Activated CD4-positive, alpha-beta T cell treated with anti-CD3 and anti-CD28 coated beads for 48 hours (primary cell): ENCODE measurements at places on chromosomes 13 and 19.
A peak's percentile ranks its signal among the peaks of the same experiment; 100 is the strongest.

- no peak for DNase-seq
Observed at GRCh38 chr19:16025108-16026101, 50.9 kb upstream of the TPM4 start.

GRCh38 chr13:106373304-106373988 is 162.0 kb downstream of the EFNB2 start:
- DNase-seq: no peak

DNA sequence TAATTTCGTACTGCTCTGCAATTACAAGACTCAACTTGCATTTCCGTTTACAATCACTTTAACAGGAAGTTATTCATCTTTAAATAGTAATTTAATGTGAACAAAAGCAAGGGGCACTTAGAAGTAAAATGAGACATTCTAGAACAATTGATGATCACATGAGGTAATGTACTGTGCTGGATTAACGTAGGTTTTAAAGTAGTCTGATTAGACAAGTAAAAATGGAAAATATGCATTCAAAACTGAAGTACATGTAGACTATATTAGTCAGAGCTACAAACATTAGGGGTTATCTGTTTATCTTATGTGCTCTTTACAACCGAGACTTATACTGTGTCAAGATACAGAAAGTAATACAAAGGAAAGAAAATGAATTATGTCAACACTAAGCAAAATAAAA is 1528.0 kb downstream of the SLITRK5 start:
- DNase-seq: no peak

DNA sequence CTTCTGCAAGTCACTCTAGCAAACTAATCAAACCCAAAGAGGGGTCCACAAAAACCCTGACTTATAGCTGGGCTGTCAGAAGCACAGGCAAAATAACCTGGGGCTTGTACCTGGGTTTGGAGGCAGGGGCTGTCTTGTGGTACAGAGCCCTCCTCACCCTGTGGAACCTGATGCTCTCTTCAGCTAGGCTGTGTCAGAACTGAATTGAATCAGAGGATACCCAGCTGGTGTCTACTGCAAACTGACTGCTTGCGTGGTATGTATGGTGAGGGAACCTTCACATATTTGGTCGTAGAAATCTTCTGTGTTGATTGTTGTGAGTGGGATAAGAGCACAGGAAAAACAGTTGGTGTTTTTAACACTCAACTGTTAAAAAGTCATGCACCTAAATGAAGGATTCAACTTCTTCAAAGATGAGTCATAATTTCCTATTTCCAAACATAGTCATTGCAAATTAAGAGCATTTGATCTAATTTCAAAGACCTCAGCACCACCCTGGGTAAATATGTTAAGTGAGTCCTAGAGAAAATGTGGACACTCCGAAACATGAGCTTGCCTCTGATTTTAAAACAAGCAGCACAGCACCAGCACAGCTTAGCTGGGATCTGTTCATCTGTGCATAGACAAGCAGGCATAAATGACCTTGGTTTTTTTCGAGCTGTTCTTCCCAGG is 840.2 kb downstream of the UQCRFS1 start:
- no peak for DNase-seq

DNA sequence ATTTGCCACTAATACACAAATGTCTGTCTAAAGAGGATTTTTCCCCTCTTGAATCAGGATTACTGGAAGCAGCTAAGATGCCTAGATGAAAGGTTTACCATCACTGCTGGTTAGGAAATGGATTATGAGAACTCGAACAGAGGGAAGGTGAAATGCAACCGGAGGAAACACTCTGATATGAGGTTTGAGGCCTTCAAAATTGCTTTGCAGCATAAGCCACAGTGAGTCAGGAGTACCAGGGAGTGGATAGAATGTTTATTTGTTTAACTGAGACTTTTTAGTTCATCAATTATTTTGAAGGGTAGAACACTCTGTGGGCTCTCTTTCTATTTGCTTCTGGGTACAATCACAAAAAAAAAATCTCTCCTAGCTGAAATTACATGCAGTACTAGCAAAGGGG is 18.1 kb downstream of the CDADC1 start:
- DNase-seq: no peak

- DNase-seq: no peak
Observed at GRCh38 chr13:68759617-68760016, 1348.0 kb upstream of the ATXN8OS start.

DNA sequence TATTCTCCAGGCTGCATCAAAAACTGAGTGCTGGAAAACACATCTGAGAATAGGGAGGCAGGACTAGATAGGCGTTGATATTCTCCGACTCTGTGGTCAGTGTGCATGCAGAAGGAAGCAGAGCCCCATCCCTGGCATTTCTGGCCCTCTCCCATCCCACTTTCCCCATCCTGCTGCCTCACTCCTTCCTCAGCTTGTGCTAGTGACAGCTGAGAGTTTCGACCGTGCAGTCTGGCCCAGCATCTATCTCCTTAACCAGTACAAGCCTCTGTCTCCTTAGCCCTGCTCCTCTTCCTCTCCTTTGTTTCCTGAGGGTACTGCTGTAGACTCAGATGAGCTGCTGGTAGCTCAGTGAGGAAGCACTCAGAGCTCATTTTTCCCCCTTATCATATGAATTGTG is 163.2 kb downstream of the SUCLA2 start:
- no peak for DNase-seq

GRCh38 chr13:68185444-68186141 is 955.5 kb upstream of the PCDH9 start:
- DNase-seq: no peak

DNA sequence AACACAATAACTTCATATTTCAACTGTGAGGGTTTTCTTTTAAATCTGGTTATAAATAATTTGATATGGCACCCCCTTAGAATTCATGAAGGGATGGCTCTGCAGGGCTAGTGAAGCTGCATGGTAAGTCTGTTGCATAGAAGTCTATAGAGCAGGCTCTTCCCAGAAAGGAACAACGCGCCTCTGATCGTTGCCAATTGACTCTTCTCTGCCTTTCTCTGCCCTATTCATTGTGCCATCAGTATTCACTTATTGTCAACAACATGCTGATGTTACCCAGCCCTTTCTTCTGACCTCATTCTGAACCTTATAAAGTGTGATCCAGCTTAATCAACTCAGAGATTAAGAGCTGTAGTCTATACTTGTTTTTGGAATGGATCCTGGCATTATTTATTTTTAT is 16.3 kb upstream of the DCT start:
- no peak for DNase-seq

GRCh38 chr19:40381321-40381720 is 8.7 kb downstream of the HIPK4 start:
- DNase-seq: no peak

GRCh38 chr19:34269489-34269888 is 15.1 kb downstream of the GARRE1 start:
- no peak for DNase-seq

DNA sequence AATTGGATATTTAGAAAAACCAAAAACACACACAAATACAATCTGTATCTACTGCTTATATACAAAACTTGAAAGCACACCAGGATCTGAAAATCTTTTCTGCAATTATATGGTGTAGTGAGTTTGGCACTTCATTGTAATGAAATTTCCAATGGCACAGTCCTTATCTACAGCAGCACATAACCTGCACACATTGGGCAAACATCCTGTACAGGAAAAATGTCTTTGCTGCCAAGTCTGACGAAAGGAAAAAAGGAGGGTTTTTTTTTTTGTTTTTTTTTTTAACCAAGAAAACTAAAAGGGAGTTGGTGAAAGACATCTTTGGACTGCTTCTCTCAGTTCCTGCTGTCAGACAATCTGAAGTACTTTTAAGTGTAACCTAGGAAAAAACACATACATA is 107.8 kb downstream of the FOXO1 start:
- no peak for DNase-seq

- DNase-seq: no peak
Observed at GRCh38 chr13:113882267-113882630, 18.4 kb upstream of the GAS6 start.

GRCh38 chr13:70985371-70985770 is 877.1 kb upstream of the KLHL1 start:
- no peak for DNase-seq

DNA sequence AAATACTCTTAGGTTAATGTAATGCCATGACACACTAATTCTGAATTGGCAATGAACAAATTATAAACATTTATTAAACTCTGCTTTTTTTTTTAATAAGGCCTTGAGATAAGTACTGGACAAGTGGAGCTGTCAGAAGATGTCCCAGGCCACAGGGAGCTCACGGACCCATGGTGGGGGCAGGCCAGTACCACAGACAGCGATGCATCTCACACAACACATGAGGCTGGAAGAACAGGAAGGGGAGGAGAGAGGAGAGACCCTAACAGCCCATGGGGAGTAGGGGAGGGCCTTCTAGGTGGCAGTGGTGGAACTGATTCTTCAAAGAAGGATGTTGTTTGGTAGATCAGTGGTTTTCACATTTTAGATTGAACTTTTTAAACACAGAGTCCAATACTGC is 128.4 kb downstream of the LHFPL6 start:
- no peak for DNase-seq

- peak; percentile 86 for DNase-seq
Observed at GRCh38 chr19:18388100-18388959, 2.4 kb downstream of the GDF15 start.

DNA sequence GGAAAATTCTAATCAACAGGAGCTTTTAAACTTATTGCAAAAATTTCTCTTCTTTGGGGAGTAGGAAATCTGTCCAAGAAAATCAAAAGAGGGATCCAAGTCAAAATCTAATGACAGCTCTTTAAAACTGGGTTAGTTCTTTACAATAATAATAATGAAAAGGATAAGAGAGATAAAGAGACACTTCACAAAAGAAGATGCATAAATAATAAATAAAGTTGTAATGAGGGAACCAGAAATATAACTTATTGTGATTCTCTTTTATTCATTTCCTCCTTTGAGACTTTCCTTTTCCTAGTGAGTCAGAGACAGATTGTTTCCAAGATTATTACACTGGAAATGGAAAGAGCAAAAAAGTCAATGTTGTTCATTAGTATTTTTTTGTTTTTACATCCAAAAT is 1029.3 kb downstream of the PCDH17 start:
- no peak for DNase-seq

- no peak for DNase-seq
Observed at GRCh38 chr13:28337166-28338005, 157.5 kb downstream of the FLT1 start.

GRCh38 chr13:111326981-111327642 is 6.7 kb downstream of the TEX29 start:
- DNase-seq: no peak

DNA sequence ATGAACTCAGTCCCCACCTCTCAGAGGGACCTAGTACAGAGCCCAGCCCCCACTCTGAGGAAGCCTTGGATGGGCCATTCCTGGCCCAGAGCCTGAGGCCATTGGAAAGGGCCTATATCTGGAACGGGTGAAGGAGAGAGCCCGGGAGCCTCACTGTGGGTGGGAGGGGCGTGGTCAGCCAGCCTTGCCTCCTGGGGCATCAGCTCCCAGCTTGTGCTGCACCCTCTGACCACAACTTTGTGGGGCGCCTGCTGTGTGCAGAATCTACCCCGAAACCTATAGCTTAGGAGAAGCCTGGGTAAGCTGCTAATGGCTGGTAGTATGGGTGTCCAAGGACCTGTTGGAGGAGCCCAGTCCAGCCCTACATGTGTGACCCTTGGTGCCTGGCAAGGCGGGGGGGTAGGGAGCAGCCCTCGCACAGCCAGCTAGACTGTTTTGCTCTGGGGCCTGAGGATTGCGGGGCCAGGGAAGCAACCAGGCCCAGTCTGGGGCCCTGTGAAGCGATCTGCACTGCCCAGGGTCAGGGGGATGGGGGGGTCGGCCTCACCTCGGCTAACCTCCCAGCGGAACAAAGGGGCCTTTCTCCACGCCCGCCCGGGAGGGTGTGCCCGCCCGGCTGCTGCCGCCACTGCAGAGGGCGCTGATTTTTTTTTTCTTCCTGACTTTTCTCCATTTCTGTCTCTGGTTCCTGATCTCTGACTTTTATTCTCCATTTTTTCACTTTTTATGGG is 42.3 kb downstream of the LYL1 start:
- DNase-seq: no peak

DNA sequence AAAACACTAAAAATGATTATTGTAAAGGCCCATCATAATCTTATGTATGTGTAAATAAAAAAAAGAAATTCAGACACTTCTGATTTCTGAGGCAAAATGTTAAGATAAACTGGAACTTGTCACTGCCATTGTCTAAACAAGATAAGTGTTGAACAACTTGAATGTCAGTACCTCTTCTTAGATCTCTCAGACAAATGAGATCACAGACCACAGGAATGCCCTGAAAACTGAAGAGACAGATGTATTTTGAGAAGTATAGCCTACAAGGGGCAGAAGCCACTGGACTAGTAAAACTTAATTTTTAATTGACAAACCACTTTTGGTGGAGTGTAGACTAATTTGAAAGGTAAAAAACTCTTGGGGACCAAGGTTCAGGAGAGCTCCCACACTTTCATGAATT is 375.5 kb upstream of the SLITRK5 start:
- no peak for DNase-seq

GRCh38 chr19:2239771-2240770 is 3.4 kb downstream of the SF3A2 start:
- peak; percentile 40 for DNase-seq

- DNase-seq: no peak
Observed at GRCh38 chr19:3682741-3683404, 17.4 kb downstream of the PIP5K1C start.

GRCh38 chr19:8578642-8579265 is 1.5 kb upstream of the MYO1F start:
- DNase-seq: peak; percentile 89

- peak; percentile 39 for DNase-seq
Observed at GRCh38 chr19:43534816-43535761, 2.1 kb downstream of the ZNF575 start.

- no peak for DNase-seq
Observed at GRCh38 chr19:57671124-57671895, 2.6 kb downstream of the ZSCAN4 start.

DNA sequence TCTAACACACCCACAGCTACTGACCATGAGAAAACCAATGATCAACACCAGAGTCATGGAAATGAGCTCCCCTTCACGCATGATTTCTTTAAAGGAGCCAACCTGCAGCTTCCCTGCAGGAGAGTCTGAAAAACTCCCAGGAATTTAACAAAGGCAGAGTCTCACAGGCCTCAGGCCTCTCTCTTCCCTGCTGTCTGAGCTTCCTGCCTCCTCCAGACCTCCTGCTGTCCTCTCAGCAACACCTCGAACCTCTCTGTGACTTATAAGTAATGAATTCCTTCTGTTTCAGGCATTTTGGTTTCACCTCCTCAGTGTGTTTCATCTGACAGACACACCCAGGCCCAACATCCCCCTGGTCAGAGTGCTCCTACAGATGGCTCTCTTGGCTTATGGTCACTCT is 1044.4 kb downstream of the UQCRFS1 start:
- DNase-seq: no peak

GRCh38 chr13:98910501-98910951 is 67.3 kb downstream of the DOCK9 start:
- peak; percentile 49 for DNase-seq

- no peak for DNase-seq
Observed at GRCh38 chr13:33207615-33207961, 78.0 kb downstream of the STARD13 start.
